ENCODE measurements at places on chromosomes 7 and 10. TPM values are rescaled to one million over a fixed set of nuclear protein-coding genes. Genes with fewer than 3 reads are reported as not detected.

The PRDX3 gene
- total RNA-seq = 357 TPM

The CDNF gene
- total RNA-seq = not detected

The C10orf105 gene
- not detected for total RNA-seq

The EBLN1 gene
- total RNA-seq = 0.17 TPM

The CALHM2 gene
- total RNA-seq = 37.7 TPM

The SPDYE2B gene
- total RNA-seq = not detected

The ADAM8 gene
- total RNA-seq = 1.3 TPM

Data from M059J (cell line).